ENCODE measurements at places on chromosomes 2 and 18.

GRCh38 chr2:1045109-1045508 is 94.5 kb downstream of the SNTG2 start:
- DNase-seq, result no peak

GRCh38 chr2:129055824-129056223 is 737.2 kb upstream of the HS6ST1 start:
- no peak for DNase-seq

DNA sequence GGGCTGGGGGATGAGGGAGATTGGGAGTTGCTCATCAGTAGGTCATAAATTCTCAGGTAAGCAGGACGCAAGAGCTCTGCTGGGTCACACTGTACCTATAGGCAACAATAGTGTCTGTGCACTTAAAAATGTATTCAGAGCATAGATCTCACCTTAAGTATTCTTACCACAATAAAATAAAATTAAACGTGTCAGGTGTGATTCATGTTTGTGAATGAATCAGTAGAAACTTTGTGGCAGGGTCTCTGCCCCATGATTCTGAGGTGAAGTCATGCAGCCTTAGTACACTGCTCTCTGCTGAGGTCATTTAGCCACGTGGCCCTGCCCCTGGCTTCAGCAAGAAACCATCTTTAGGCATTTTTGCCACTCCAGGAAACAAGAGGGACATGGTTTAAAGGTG is 253.8 kb downstream of the FBXO15 start:
- DNase-seq, result no peak

DNA sequence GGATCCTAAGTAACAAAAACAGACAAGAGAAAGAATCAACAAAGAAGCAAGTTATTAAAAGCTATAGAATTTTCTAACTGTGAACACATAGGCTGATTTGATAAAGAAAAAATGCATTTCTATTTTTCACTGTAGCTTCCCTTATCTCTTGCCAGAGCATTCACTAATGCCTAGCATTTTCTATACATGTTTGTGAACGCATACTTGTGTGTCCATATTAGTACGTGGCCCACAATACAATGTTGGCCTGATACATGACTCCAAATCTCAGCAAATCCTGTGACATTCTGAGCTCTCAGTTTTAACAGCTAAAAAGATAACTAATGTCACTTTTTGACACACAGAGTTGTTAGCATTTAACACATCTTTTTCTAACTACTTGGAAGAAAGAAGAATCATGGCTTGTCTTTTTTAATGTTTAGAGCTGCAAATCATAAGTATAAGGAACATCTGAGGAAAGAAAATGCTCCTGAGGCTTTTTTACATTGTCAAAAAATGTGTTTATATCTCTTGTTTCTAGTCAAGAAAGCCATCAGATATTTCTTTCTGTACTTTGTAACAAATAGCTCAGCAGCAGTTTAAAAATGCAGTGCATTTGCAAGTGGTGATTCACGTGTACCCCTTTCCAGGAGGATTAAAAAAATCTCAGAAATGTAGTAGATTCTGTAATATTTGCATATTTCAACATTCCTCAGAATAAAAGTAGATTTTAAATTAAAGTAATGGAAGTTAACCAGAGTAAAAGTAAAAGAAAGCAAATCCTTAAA is 1646.8 kb upstream of the TMEFF2 start:
- no peak for DNase-seq

DNA sequence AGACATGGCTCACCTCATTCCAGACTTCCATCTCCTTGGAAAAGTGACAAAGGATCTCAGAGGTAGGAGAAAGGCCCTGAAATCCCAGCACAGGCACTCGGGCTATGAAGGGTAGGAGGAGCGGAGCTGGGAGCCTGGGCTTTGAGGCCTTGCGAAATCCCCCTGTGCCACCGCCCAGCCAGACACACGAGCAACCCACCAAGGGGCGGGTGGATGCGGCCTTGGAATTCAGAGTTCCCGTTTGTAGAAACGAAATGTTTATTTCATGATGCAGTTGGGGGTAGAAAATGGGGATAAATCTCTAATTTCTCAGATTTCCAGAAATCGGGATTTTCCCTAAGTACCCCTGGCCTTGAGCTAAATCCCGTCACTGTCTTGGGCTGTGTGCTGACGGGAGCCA is 177.1 kb upstream of the HDAC4 start:
- DNase-seq, result no peak

DNA sequence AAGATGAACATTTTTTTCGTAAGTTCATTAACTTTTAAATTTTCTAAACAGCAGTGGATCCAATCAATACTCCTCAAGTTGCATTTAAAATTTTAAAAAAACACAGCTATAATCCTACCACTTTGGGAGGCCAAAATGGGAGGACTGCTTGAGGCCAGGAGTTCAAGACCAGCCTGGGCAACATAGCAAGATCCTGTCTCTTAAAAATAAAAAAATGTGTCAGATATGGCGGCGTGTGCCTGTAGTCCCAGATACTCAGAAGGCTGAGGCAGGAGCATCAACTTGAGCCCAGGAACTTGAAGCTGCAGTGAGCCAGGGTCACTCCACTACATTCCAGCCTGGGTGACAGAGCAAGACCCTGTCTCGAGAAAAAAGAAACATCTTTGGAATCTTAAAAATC is 59.8 kb upstream of the RNU4ATAC start:
- DNase-seq, result no peak

DNA sequence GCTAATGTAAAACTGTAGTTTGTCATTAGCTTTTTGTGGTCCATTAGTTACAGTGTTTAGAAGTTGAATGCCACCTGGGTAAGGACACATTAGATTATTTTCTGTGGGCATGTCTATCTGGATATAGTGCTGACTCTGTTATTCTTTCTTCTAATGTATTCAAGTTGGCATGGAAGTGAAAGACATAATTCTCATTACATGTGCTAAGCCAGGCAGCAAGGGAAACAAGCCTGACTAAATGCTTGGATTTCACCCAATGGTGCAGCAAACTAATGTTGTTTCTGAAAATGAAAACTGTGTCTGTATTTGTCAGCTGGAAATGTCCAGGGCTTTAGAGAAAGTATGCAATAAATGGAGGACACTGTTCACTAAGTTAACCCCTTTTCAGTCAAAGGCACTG is 100.7 kb downstream of the NUP35 start:
- no peak for DNase-seq

Measured in stimulated activated CD4-positive, alpha-beta T cell treated with anti-CD3 and anti-CD28 coated beads, Interleukin-4, amount 100 ng/mL, for 1 hour (primary cell).